ENCODE measurements at places on chromosomes 6 and 20.

DNA sequence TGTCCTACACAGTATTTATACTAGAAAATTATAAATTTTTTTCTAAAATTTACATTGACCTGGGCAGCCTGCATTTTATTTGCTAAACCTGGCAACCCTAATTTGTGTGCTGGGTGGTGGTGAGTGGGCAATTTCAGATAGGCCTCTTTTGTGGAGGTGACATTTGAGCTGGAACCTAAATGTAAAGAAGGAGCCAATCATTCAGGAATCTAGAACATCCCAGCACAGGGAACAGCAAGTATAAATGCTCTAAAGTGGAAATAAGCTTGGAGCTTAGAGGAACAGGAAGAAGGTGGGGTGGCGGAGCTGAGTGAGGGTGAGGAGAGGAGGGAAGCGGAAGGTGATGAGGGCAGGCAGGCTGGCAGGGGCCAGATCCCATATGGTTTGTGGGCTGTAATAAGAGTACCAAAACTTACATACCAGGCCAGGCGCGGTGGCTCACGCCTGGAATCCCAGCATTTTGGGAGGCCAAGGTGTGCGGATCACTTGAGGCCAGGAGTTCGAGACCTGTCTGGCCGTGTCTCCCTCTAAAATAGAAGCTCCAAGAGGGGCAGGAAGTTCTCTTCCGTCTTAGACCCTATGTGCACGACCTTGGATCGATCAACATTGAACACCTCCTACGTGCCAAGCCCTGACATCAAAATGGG lies 549 bp upstream of the CSE1L start:
- peak; percentile 3 for DNase-seq

DNA sequence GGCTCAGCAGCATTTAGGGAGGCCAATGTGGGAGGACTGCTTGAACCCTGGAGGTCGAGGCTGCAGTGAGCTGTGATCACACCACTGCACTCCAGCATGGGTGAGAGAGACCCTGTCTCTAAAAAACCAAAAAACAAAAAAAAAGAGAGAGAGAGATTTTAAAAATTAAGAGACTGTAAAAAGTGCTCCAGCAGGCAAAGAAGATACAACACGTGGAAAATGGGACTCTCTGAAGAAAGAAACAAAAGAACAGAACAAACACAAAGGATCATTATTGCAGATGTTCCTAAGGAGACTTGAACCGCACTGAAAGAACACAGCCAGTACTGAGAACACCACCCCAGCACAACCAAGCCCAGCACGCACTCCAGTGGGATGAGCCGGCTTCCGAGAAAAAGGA lies 74.2 kb downstream of the TAF4 start:
- no peak for DNase-seq

DNA sequence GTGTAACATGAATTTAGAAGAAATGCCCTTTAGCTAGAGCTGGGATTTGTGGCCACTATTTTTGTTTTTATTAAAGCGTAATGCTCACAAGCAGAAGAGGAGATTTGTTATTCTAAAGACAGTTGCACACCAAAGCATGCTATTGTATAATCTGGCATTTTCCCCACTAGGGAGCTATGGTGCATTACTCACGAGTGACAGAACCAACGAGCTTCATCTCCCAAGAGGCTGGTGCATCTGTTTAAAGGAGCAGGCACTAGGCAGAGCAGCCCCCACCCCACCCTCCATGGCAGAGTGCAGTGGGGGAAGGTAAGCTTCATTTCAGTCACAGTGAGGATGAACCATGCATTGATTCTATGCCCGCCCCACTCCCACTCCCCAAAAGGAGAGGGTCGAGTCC lies 287.3 kb upstream of the TSHZ2 start:
- DNase-seq: no peak

- no peak for DNase-seq
These were observed 514.0 kb upstream of the BTBD3 start for GRCh38 chr20:11403711-11404110.

DNA sequence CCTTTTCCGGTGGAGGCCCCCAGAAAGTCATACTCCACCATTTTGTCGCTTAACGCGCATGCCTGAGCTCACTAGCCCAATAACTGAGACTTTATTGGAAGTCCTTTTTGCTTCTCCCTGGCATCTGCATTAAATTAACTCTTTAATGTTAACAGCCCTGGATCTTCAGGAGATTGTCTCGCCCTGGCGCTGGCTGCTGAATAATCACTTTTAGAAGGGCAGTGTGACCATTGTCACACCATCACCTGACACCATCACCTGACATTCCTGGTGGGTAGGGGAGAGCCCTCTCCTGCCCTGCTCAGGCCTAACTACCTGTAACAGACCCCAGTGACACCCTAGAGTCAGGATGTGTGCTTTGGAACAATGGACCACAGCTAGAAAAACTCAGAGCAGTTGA lies 115.5 kb upstream of the SNX9 start:
- DNase-seq: no peak

- no peak for DNase-seq
These were observed 31.3 kb upstream of the MRAP2 start for GRCh38 chr6:84002226-84002625.

DNA sequence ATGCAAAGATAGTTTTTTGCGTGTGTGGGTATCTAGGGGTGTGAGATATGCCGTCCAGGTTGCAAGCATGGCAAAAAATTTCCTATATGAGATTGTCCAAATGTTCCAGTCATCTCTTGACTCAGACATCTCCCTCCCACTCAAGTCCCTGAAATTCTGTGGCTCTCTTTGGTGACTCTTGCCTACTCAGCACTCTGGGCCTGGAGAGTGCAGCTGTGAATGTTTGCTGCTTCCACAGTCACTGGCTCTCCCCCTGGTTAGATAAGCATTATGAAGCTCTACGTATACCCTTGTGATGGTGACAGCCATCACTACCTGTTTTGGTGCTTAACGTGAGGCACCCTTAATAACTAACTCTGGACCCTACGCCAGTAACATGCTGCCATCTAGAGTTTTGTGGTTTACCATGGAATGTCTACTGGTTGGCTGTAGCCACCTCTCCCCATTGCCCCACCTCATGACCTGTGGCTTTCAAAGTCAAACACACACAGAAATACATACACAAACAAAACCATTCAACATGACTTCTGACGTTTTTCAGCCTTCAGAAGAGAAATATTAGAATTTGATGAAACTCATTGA lies 621.9 kb upstream of the CITED2 start:
- DNase-seq: no peak

GRCh38 chr6:28357036-28357435 lies 7.3 kb downstream of the ZKSCAN3 start:
- DNase-seq: no peak

- DNase-seq: no peak
These were observed 18.1 kb upstream of the SFT2D1 start for GRCh38 chr6:166360243-166361076.

DNA sequence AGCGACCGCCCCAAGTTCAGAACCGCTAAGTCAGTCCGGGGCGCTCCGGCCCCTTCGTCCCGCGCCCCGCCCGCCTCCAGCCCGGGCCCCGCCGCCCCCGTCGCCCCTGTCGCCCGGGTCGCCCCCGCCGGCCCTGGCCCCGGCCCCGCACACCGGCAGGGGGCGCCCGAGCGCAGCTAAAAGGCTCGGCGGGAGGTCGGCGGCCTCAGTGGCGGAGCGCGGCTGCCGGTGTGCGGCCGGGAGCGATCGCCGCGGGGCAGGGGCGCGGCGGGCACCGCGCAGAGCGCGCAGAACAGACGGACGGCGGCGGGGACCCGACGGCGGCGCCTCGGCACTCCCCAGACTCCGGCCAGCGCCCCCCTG lies at the start of gene FNDC1:
TSS of gene FNDC1 (plus strand) at position 208 of the 363 bp plus-strand sequence. CDS start 197 bp downstream, outside the sequence.
- no peak for DNase-seq

Data from activated T-helper 1 cell treated with anti-CD3 and anti-CD28 coated beads, Interleukin-2, amount 50 U/mL, for 16 hours (primary cell).